ENCODE measurements at places on chromosomes 7 and 10. TPM values are rescaled to one million over a fixed set of nuclear protein-coding genes. Genes with fewer than 3 reads are reported as not detected.

The MMP21 gene
- total RNA-seq = not detected

The CYP2C19 gene
- 19.7 TPM for total RNA-seq

The SFTPD gene
- total RNA-seq = not detected

DNA sequence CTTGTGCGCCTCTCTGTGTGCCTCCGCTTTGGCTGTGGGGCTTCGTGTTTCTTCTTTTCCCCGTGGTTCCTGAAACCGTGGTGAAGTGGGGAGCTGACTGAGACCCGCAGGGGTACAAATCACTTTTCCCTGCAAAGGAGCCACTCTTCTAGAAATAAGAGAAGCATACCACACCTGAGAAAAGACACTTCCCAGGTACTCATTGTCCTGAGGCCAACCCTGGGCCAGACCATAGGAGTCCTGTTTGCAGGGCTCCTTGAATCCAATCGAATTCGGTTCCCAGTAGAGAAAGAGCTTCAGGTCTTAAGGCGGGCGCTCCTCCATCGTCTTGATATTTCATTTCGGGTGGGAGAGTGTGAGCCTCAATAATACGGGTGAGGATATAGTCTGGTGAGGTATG lies 32.4 kb upstream of the ZNF273 start:
- no peaks in the 10 kb centered on the region for H3K36me3 ChIP-seq
- no peak overlapping the region for H3K27ac ChIP-seq
- DNase-seq = peak; percentile 9
- no peaks in the 10 kb centered on the region for H3K4me1 ChIP-seq
- H3K4me3 ChIP-seq = no peak overlapping the region
- H3K27me3 ChIP-seq = no peaks in the 10 kb centered on the region

DNA sequence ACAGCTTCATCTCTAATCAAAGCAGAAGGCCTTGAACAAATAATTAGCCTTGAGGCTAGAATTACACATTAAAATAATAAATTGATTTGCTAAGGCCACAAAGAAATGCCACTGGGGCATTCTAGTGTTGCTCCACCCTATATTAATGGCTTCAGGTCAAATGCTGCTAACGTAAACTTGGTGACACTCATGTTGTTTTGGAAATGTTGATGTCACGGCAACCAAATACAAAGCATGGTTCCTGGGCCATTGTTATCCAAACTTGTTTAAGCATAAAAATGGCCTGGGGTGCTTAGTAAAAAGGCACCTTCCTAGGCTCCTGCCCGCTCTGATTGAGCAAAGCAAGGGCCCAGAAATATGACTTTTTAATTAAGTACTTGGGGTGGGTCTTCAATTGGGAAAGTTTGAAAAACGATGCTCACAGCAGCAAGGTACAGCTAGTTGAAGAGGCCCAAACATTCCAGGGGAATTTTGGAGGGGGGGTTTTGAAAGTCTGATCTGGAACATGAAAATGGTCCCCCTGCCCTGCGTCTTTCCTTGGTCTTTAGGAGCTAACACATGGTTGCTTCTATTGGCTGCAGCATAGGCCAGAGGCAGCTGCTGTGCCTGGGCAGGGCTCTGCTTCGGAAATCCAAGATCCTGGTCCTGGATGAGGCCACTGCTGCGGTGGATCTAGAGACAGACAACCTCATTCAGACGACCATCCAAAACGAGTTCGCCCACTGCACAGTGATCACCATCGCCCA lies 67.8 kb downstream of the ABCC2 start:
- H3K27me3 ChIP-seq = no peaks in the 10 kb centered on the region
- H3K27ac ChIP-seq = no peak overlapping the region
- H3K36me3 ChIP-seq = no peaks in the 10 kb centered on the region
- H3K4me3 ChIP-seq = no peak overlapping the region
- DNase-seq = no peak

- no peak overlapping the region for H3K4me3 ChIP-seq
- DNase-seq = no peak
- H3K27ac ChIP-seq = no peak overlapping the region
- peaks cover 32% of the 10 kb centered on the region for H3K36me3 ChIP-seq
- H3K27me3 ChIP-seq = no peaks in the 10 kb centered on the region
Measured at GRCh38 chr10:89224739-89225443, 17.8 kb upstream of the CH25H start.

DNA sequence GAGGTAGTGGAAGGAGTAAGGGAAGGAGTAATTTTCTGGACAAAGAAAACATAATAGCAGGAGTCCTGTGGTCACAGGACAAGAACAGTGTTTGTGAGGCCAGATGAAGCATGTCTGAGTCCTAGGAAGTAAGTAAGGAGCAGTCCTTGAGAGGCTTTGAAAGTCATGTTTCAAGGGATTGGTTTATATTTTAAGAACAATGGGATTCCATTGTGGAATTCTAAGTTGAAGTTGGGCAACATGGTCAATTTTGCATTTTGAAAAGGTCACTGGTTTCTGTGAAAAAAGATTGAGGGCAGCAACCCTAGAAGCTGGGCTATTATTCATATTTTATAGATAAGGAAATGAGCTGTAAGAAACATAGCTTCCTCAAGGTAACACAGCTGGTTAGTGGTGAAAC lies 10.8 kb upstream of the SLC25A28 start:
- no peaks in the 10 kb centered on the region for H3K27me3 ChIP-seq
- no peaks in the 10 kb centered on the region for H3K4me1 ChIP-seq
- no peak overlapping the region for H3K4me3 ChIP-seq
- H3K27ac ChIP-seq = no peak overlapping the region

DNA sequence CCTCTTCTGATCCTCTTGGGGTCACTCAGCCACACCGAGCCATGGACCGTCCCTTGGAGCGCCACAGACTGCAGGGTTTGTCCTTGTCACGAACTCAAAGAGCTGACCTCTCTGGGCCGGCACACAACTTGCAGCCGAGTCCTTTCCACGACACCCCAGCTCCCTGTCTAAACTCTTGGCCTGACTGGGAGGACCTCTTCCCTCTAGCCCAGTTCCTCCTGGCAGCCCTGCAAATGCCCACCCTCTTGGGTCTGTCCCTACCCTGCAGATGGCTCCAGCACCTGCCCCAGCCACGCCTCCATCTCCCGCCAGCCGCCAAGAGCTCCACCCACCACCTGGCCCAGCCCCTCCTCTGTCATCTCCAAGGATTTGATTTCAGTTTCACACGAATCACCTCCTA lies 339.2 kb downstream of the DNAJB6 start:
- no peak overlapping the region for H3K4me3 ChIP-seq
- no peak overlapping the region for H3K27ac ChIP-seq
- DNase-seq = peak; percentile 22
- no peaks in the 10 kb centered on the region for H3K36me3 ChIP-seq
